Retina (tissue), 1 donor: ENCODE measurements at places on chromosomes 5 and 9.

GRCh38 chr5:151222790-151223446, 974 bp downstream of the CCDC69 start:
- no peak for DNase-seq

- no peak for DNase-seq
Measured at GRCh38 chr9:94812343-94812742, 85.8 kb downstream of the AOPEP start.

- DNase-seq = no peak
Measured at GRCh38 chr5:126097876-126098275, 325.3 kb upstream of the GRAMD2B start.

DNA sequence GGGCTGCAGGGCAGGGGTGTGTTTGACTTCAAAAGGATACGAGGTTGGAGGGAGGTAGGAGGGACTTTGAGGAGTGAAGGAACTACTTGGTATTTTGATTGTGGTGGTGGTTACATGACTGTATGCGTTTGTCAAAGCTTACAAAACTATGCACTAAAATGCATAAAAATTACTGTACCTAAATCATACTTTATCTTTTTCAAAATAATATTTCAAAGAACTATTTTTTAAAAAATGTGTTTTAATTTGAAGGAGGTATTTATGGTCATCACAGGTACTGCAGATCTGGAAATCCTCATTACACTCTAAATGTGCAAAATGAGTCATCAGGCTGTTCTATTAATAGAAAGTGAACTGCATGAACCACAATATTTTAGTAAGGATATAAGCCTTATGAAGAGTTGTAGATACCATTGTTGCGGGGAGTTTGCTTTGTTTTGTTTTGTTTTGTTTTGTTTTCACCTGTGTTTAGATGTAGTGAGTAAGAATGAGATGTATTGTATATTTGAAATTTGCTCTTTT, 116.9 kb downstream of the ARRDC3 start:
- no peak for DNase-seq

DNA sequence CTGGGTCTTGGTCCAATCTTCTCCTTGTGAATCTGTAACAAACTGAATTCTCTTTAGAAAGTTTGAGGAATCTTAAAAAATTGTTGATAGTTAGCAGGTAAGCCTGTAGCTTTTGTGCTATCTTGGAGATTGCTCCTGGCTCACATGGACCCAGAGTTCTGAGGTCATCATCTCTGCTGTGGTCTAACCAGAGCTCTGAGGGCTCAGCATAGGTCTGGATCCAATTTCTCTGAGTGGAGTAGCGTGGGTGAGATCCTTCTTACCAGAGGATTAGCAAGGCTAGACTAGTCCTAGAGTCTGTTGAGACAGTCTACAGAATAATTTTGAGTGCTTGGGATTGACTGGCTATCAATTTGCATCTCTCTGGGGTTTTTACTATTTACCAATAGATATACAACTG, 60.5 kb upstream of the IL6ST start:
- DNase-seq = no peak

- no peak for DNase-seq
Measured at GRCh38 chr9:128526720-128527119, 22.2 kb downstream of the GLE1 start.

GRCh38 chr5:115838885-115839518, 2.4 kb downstream of the ATG12 start:
- peak; percentile 39 for DNase-seq

GRCh38 chr5:15261269-15261995, 238.5 kb upstream of the FBXL7 start:
- no peak for DNase-seq

GRCh38 chr5:127922603-127923002, 161.0 kb upstream of the SLC12A2 start:
- DNase-seq = no peak

DNA sequence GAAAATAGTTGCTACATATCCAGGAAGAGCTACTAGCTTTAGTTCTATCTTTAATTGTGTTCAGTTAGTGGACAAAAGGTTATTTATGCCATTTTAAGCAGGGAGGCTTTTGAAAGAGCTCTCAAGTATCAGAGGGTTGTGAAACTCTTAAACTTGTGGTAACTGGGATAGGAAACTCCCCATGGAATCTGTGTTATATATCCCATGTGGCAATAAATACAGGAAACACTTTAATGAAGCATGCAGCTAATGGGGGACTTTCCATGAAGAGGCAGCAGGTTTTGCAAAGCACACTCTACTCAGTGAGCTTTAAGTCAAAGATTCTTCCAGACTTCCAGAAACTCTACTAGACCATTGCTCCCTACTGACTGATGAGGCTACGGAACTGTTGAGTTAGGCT, 805.0 kb upstream of the C9orf72 start:
- no peak for DNase-seq

DNA sequence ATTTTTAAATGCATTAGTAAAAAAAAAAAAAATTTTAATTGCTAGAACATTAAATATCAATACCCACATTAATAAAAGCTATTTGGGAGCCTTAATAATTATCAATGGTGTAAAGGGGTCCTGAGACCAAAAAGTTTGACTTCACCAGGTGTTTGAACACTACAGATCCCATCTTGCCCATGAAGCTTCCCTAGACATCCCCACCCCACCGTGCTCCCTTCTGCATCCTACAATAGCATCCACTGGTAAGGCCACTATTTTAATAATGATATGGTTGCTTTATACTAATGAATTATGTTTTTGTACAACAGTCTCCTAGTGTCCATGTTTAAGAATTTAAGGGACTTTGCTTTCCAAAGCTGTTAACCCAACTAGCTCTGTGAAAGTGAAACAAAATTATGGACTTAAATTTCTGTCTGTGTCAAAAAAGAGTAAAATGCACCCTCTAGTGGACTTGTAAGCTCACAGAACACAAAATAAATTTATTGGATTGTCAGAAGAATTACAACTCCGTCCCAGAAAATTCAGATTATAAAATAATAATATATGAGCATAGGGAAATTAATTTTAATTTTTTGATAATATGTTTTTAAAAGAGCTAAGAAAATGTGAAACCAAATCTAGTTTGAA, 76.0 kb downstream of the ARL15 start:
- no peak for DNase-seq

- no peak for DNase-seq
Measured at GRCh38 chr5:157485811-157486210, 25.8 kb downstream of the NIPAL4 start.

DNA sequence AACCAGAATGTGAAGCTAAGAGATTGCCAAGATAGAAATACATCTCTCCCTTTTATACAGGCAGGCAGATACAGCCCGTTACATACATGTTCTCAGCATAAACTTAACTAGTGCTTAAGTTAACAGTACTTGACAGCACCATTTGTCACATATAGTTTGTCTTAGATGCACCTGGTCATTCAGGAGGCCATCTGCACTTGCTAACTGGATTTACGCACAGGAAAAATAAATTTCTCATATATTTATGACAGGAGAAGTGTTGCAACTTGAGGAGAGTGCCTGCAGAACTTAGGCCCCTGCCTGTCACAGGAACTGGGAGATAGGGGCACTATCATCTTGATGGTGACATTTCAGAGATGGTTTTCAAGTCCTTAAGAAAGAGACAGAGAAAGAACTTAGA, 1462.1 kb upstream of the CDH9 start:
- no peak for DNase-seq

GRCh38 chr9:108443019-108443633, 412.7 kb downstream of the ACTL7B start:
- DNase-seq = no peak

DNA sequence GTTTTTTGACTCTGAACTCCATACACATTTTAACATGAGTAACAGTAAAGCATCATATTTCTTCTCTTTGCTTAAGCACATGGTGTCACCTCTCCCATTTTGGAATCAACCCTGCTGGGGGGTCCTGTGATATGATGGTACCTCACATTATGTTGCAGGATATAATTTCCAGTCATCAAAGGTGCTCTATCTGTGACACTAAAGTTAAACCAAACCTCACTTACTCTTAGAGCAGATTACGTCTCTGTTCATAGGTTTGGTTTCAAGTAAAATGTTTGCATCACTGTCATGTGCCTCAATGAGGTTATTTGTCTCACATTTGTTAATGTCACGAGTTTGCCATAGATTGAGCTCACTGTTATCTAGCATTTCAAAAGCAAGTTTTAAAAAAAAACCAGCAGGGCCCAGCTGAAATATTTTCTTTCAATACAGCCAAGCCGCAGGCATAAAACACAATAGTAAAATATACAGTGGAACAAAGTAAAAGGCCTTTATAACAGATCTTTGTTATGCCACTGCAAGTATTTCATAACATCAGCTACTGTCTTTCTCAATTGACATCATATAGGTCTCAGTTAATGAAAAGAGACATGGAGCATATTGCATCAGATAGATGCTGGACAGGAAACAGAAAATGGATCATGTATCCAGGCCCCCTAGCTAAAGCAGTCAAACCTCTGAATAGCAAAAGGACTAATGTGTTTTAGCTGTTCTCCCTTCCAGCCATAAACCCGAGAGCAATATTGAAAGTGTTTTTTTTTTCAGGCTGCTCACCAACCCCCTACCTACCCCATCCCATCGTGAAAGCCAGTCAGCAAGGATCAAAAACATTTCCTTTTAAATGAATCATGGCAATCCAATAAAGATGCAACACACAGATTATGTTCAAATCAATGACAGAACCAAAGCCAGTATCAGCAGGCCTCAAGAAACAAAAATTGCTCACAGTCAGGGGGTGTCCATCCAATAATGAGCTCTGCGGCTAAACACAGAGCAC, 182.1 kb upstream of the ITGA1 start:
- DNase-seq = peak; percentile 20

GRCh38 chr9:134375011-134375390, 48.7 kb downstream of the RXRA start:
- DNase-seq = no peak

DNA sequence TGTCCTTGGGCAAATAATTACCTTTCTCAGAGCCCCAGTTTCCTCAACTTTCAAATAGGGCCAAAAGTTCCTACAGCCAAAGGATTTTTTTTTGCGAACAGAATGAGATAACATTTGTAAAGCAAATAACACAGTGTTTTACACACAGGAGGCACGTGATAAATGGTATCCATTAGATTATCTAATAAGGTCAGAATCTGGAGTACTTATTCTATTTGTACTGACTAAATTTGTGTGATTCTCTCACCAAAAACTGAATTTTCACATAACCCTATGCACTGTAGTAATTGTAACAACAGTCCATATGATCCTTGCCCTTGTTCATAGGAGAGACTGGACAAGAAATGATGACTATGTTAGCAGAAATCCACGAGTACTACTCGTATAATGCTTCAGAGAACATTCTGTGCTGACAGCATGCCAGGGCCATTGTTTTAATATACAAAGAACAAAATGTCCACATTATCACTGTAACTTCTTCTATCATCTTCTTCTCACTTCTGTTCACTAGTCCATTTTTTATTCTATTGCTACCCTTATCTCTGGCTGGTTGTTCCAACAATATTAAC, 13.9 kb upstream of the FEM1C start:
- no peak for DNase-seq

GRCh38 chr9:3361116-3361515, 164.7 kb downstream of the RFX3 start:
- DNase-seq = no peak

DNA sequence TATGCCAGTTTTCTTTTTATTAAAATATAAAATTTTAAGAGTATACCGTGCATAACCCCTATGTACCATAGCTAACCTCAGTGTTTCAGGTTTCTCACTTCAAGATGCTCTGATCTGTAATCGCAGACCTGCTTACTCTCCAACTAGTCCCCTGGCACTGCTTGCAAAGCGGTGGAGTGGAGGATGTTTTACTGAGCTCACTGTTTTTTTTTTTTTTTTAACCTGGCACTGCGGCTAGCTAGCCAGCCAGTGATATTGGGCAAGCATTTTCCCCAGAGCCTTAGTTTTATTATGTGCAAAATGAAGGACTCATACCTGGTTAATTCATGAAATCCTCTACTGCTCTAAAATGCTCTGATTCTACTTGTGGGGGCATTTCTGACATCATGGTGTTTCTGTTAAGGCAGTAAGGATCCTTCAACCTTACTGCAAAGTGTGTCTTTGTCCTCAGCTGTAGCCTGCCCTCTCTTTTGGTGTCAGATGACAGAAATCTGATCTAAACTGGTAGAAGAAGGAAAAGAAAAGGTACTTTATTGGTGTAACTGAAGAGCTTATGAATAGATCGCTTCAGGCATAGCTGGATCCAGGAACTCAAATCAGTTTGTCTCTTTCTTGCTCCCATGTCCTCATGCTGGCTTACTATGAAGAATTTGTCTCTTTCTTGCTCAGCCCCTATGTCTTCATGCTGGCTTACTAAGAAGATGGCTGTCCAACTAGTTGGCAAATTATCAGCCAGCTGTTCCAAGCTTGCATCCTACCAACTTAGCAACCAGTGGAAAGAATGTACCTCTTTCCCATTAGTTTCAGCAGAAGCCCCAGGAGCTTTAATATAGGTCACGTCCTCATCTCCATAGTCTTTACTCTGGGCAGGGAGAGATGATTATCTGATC, 59.8 kb downstream of the DOCK2 start:
- no peak for DNase-seq

GRCh38 chr5:155826611-155827507, 500.1 kb upstream of the SGCD start:
- DNase-seq = no peak

- DNase-seq = no peak
Measured at GRCh38 chr5:123659495-123659894, 147.5 kb downstream of the CSNK1G3 start.

- no peak for DNase-seq
Measured at GRCh38 chr9:126527109-126527825, 86.5 kb upstream of the LMX1B start.

DNA sequence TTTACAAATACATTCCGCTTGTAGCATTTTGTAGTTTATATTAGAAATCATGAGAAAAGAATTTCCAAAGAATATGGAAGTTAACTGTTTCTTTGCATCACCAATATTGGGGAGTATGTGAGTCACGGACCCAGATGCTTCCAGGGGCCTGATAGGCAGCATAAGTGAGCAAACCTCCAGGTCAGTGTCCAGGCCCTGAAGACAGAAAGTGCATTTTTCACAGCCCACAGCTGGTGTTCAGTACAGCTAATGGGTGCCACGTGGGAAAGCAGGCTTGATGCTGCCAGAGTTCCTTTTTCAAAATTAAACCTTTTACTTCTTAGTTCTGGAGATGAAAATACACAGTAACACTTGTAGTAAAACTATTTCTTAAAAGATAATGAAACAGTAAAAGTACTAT, 454.4 kb upstream of the ACTBL2 start:
- no peak for DNase-seq

DNA sequence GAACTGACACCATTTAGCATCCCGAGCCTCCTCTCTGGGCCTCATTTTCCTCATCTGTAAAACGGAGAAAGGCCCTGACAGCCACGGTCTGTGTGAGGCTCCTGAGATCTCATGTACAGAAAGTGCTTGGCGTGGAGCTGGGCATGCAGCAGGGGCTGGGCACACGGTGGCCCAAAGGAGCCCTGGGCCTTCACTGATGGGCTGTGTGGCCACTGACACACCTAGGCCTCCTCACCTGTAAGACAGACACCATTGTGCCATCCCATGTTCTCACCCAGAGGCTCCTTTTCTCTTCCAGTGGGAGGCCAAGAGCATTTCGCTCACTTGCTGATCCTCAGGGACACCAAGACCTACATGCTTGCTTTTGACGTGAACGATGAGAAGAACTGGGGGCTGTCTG, 1.6 kb downstream of the ORM1 start:
- no peak for DNase-seq

GRCh38 chr5:41935544-41935943, 10.5 kb downstream of the FBXO4 start:
- DNase-seq = no peak
